ENCODE measurements at places on chromosomes 1 and 21.

GRCh38 chr1:54520631-54521321 lies 27.3 kb upstream of the ACOT11 start:
- no peak for DNase-seq

DNA sequence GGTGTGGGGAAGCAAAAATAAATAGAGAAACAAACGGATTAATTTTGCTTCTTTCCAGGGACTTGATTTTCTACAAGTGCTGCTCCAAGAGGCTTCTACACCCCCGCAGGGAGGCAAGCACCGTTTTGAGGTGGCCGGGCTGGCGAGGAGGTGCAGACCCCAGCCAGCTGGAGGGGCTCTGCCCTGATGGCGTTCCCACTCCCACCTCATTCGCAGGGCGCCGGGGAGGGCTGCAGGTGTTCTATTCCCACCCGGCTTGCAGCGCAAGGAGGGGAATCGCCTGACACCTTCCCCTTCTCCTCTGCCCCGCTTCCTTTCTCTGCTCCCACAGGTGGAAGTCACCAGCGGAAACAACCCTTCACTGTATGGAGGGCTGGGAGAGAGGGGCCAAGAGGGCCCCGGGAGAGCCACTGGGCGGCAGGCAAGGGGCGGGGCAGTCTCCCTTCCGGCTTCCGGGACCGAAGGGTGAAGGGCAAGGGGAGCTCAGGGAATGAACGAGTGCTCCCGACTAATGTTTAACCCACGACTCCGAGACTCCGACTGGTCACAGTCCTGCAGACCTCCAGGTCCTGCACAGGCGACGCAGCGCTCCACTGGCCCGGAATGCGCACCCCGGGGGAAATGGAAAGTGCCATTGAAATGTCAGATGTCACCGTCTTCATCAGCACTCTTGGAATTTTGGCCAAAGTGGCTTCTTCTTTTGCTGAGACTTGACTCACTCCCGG lies 29.1 kb downstream of the TEX35 start:
- DNase-seq = peak; percentile 43

DNA sequence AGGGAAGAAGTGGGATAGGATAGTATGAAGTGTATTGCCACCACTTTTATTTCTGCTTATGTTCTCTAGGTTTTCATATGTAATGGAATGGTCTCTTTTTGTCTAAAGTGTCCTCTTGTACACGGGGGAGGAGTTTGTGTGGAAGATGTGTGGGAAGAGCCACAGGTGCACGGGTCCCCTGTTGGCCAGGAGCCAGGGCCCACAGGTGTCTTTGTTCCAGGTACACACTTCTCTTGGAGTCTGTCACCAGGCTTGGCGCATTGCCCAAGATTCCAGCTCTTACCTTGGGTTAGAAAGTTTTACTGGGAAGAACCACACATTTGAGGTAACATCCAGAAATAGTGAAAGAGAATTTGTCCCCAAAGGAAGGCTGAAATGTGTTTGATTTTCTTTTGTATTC lies 10.5 kb downstream of the TENT5C start:
- DNase-seq = no peak

DNA sequence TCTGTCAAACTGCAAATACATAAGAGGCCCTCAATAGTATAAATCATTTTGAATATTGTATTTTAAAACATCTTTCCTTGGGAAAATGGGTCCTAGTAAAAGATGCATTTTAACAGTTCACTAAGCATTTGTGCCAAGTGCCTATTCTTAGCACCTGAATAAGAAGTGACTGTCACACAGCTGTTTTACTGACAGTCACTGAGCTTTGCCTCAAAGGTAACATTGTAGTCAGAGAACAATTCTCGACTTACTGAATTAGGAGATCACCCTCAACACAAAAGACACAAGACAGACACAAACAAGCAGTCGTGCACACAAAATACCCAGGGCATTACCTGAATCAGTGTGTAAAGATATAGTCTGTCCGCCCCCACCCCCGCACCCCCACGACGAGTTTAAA lies 408 bp downstream of the ESRRG start:
- no peak for DNase-seq

GRCh38 chr1:62356257-62356835 lies 37.1 kb upstream of the KANK4 start:
- no peak for DNase-seq

GRCh38 chr1:67347688-67348472 lies 40.2 kb downstream of the IL12RB2 start:
- peak; percentile 55 for DNase-seq

DNA sequence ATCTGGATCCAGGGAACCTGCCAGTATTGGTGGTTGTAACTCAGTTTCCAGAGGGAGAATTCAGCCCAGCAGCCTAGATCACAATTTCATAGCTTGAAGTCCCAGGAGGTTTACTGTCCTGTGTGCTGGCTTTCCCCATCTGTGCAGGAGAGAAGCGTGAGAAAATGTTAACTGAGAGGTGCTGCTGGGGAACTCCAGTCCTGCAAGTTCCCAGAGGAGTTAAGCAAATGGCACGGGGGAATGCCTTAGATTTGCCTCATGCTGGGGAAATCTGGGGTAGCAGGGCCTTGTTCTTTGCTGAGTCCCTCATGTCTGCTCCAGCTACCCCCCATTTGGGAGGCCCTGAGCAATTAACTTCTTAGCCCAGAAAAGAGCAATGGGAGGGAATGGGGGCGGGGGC lies 25.1 kb upstream of the SLAMF6 start:
- DNase-seq = no peak

- no peak for DNase-seq
Measured at GRCh38 chr1:16342331-16343062, 9.8 kb downstream of the FBXO42 start.

- DNase-seq = no peak
Measured at GRCh38 chr21:44780767-44781459, 20.7 kb downstream of the UBE2G2 start.

GRCh38 chr1:39720094-39720999 lies 18.3 kb upstream of the PPIE start:
- no peak for DNase-seq

- no peak for DNase-seq
Measured at GRCh38 chr1:163173121-163173520, 29.6 kb downstream of the RGS5 start.

DNA sequence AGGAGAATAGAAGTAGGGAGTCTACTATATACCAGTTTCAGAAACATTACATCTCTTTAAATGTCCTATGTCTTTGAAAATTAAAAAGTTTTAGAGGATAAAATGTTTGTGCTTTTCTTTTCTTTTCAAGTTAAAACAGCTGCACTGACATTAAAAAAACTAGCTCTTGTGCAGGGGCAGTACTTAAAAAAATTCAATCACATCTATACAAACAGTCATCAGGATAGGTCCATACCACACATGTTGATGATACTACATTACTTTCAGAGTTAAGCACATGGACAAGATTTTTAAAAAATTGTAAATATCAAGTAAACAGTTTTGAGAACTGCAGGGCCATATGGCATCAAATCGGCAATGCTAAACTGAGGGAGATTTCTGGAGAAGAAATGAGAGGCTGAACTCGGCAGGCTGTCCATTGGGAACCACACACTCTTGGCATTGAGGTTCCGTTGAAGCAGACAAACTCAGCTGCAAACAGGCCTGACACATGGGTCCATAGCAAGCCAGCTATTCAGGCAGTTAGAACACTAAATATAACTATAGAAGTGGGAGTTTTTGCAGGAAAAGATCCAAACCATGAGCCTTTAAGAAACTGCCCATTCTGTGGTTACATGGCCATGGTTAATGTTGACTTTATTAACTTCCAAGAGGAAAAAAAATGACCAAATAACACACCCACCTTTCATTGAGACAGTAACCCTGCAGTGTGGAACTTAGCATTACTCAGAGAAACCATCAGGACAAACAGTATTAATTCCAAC lies 84.5 kb upstream of the BCL10 start:
- DNase-seq = peak; percentile 24

DNA sequence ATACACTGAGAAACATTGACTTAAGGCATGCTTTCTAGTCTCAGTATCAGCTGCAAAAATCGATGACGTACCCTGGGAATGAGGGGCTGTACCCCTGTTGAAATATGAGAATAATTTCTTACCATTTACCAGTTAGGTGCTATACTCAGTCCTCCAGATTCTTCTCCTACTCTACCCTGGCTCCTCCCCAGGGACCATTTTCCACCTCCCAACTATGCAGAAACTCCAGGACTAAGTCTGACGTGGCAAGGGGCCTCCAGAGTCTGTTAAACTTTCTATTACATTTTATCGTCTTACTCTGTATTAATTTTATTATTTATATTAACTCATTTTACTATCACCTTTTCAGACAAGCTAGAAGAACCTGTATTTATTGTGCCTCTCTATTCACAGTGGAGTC lies 124.3 kb downstream of the CYYR1 start:
- no peak for DNase-seq

GRCh38 chr1:232669981-232670747 lies 40.2 kb upstream of the SIPA1L2 start:
- DNase-seq = no peak

DNA sequence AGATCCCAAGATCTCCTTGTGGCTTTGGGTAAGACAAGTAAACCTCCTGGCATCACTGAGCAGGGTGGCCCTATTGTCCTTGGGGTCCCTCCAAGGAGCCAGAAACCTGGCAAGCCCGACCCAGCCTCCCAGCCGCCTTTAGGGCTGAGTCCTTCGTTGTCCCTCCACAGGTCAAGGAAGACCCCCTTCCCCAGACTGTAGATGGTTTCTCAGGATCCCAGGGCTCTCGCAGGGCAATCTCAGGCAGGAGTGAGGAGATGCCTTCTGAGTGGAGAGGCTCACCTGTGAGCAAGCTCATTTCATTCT lies 71.6 kb upstream of the CSF3R start:
- DNase-seq = no peak

GRCh38 chr1:33272930-33273329 lies 16.6 kb downstream of the ZNF362 start:
- no peak for DNase-seq

- DNase-seq = no peak
Measured at GRCh38 chr1:33930346-33931110, 66.6 kb downstream of the HMGB4 start.

- DNase-seq = no peak
Measured at GRCh38 chr1:185634704-185635103, 99.5 kb upstream of the HMCN1 start.

- DNase-seq = no peak
Measured at GRCh38 chr21:30620522-30620921, at the start of gene KRTAP20-4. KRTAP20-4 (plus strand) TSS chr21:30620627.

- DNase-seq = no peak
Measured at GRCh38 chr1:226973898-226974543, 33.9 kb downstream of the COQ8A start.

DNA sequence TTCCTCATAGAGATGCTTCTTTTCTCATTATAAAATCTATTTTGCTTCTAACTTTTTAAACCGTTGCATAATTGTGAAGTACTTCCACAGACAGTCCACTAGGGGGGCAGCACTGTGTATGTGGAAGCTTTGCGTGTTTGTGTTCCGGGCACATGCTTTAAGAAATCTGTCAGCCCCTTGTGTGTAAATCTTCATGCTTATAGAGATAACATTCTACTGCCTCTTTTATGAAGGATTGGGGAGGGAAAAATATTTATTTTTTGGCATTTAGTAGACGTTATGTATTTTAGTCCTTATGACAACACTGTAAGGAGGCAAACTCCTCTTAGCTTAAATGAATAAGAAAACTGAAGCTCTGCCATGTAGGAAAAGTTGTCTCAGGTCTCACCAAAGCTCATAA lies 157.3 kb upstream of the PTGFR start:
- peak; percentile 7 for DNase-seq

- DNase-seq = no peak
Measured at GRCh38 chr21:27555996-27556395, 589.1 kb upstream of the ADAMTS5 start.

DNA sequence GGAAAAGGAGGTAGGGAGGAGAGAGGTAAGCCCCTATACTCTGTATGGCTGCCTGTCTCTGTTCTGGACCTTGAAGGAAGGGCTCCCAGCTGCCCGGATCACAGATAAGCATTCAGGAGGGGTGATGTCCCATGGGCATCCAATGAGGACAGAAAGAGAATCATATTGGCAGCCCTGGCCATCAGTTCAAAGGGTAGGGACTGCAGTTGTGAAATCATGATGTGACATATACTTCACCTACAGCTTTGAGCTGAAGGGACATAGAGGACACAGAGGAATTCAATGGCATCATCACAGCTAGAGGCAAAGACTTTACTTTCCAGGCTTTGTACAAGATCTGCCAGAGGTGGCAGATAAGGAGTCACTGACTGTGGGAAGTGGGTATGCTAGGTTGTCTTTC lies 21.6 kb downstream of the DDX20 start:
- no peak for DNase-seq

- DNase-seq = no peak
Measured at GRCh38 chr1:116919802-116920201, 10.1 kb downstream of the PTGFRN start.

DNA sequence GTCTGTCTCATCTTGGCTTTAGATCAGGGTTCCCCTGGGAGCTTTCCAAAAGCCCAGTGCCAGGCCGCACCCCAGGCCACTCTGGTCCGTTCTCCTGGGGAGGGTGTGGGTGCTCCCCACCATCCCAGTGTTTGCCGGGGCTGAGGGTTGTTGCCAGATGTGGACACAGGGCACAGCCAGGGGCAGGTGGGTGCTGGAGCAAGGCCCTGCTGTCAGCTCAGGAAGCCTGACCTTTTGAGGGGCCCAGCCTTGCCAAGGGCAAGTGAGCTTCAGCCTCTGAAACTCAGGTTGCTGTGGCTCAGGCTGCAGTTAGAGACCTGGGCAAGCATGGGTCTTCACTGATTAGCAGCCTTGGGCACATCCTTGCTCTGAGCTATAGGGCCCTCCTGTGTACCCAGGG lies 22.8 kb upstream of the ZBTB21 start:
- DNase-seq = no peak

GRCh38 chr1:27349784-27350662 lies 8.2 kb downstream of the SYTL1 start:
- DNase-seq = peak; percentile 31

GRCh38 chr1:3053366-3053980 lies 15.5 kb upstream of the PRDM16 start:
- DNase-seq = no peak

- peak; percentile 53 for DNase-seq
Measured at GRCh38 chr1:197320991-197321531, 53.0 kb downstream of the CRB1 start.

DNA sequence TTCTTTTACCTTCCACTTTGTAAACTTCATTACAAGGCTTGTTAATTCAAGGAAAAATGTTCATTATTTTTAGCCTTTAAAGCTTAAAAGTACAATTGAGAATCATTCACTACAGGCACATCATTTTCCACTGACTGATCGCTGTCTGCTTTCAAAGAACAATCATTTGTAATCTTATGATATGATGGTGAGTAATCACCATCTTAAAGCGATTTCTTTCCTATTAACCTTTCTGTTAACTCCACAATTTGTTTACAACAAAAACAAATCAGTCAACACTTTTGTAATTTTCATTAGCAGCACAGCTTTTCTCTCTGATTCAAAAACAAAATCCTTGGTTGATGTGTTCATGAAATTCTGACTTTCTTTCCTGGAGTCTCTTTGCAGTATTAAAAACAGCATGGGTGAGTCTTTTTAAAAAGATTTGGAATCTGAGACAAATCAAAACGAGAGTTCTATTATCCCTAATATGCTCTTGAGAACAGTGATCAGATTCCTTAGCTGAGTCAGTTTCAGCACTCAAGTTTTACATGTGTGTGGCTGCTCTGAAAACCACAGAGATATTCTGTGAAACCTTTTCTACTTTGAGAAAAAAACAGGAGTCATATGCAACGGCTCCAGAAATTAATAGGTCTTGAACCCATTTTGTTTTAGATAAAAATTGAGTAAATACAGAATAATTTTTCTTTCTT lies 145.8 kb upstream of the TMPRSS15 start:
- no peak for DNase-seq
